Activated naive CD4-positive, alpha-beta T cell treated with anti-CD3 and anti-CD28 coated beads, Interleukin-2, amount 10 ng/mL, durations not matched to agents 7 days and 5 days (primary cell): ENCODE measurements at places on chromosomes 3 and 15.

- no peak overlapping the region for H3K4me3 ChIP-seq
- peak; percentile 17 for DNase-seq
- peaks cover 2% of the 10 kb centered on the region for H3K4me1 ChIP-seq
- no peak overlapping the region for H3K27ac ChIP-seq
Observed at GRCh38 chr3:13142552-13143380, 69.5 kb upstream of the IQSEC1 start.

DNA sequence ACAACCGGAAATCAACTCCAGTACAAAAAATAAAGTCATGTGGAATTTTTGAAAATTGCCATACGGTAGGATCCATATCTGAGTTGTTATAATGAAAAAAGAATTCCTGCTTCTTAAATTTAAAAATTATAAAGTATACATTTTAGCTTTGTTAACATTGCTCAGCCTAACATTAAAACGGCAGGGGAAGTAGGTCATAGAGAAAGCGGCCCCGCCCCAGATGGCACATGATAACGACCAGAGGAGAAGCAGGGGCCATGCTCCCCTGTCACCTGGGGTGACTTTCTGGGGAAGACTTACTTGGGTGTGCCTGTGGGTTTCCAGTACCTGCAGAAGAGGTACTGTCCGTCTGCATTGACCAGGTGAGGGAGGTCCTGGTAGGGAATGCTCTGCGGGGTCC is 921 bp downstream of the MGLL start:
- H3K36me3 ChIP-seq, result no peaks in the 10 kb centered on the region
- no peak overlapping the region for H3K27ac ChIP-seq
- no peak overlapping the region for H3K4me3 ChIP-seq

GRCh38 chr3:112619295-112619694 is 21.6 kb downstream of the CCDC80 start:
- H3K27ac ChIP-seq, result no peak overlapping the region
- no peak overlapping the region for H3K4me3 ChIP-seq
- no peaks in the 10 kb centered on the region for H3K4me1 ChIP-seq

GRCh38 chr3:29335438-29335837 is 54.6 kb downstream of the RBMS3 start:
- H3K36me3 ChIP-seq, result no peaks in the 10 kb centered on the region
- no peaks in the 10 kb centered on the region for H3K27me3 ChIP-seq
- H3K4me1 ChIP-seq, result no peaks in the 10 kb centered on the region
- H3K4me3 ChIP-seq, result no peak overlapping the region
- no peak overlapping the region for H3K27ac ChIP-seq

- H3K36me3 ChIP-seq, result no peaks in the 10 kb centered on the region
- no peaks in the 10 kb centered on the region for H3K27me3 ChIP-seq
- no peak overlapping the region for H3K27ac ChIP-seq
- H3K4me1 ChIP-seq, result no peaks in the 10 kb centered on the region
- no peak overlapping the region for H3K4me3 ChIP-seq
Observed at GRCh38 chr3:99502871-99503270, 135.5 kb upstream of the COL8A1 start.

DNA sequence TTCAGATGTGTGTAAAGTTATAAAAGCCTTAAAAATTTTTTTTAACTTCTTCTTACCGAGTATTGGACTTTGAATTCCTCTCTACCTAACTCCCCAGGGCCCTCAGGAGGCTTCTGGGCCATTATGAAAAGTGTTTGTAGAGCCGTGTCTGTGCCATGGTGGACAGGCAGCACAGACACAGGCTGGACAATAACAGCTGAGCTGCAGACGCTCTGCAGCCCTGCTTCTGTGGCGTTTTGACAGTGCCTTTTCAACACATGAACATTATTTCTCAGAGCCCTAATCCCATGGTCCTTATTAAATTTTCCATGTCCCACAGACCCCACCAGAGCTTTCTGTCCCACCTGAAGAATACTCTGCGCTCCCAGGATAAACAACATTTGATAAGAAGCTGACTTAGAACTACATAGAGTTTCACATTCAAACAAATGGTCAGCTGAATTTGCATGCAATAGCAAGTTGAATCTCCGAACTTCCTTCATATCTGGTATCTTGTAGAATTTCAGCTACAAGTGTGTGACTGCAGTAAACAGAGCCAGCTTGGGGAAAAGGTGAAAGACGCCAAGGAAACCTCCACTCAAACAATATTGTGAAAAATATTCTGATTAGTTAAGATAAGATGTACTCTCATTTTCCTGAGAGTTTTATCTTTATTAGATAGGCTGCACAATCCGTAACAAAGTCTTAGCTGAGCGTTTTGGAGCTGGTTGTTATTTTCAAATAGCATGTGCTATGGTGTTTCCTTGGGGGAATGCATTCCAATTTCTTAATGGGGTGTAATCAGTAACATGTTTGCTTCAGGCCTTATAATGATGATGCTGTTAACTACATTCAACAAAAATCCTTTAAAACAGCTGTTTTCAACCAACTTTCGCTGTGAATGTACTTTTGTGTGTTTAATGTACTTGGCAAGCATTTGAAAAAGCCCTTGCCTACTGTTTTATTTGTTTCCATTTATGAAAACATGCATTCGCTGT is 378.2 kb downstream of the MECOM start:
- no peaks in the 10 kb centered on the region for H3K4me1 ChIP-seq
- H3K36me3 ChIP-seq, result no peaks in the 10 kb centered on the region
- no peak overlapping the region for H3K4me3 ChIP-seq
- H3K27ac ChIP-seq, result no peak overlapping the region

GRCh38 chr3:52355526-52355925 is 39.4 kb downstream of the DNAH1 start:
- peaks cover 7% of the 10 kb centered on the region for H3K36me3 ChIP-seq
- no peak overlapping the region for H3K27ac ChIP-seq
- no peak overlapping the region for H3K4me3 ChIP-seq
- no peaks in the 10 kb centered on the region for H3K27me3 ChIP-seq
- DNase-seq, result no peak
- no peaks in the 10 kb centered on the region for H3K4me1 ChIP-seq

- no peaks in the 10 kb centered on the region for H3K4me1 ChIP-seq
- no peak overlapping the region for H3K27ac ChIP-seq
- no peak for DNase-seq
- no peaks in the 10 kb centered on the region for H3K36me3 ChIP-seq
Observed at GRCh38 chr15:25481208-25481859, 42.5 kb upstream of the UBE3A start.

DNA sequence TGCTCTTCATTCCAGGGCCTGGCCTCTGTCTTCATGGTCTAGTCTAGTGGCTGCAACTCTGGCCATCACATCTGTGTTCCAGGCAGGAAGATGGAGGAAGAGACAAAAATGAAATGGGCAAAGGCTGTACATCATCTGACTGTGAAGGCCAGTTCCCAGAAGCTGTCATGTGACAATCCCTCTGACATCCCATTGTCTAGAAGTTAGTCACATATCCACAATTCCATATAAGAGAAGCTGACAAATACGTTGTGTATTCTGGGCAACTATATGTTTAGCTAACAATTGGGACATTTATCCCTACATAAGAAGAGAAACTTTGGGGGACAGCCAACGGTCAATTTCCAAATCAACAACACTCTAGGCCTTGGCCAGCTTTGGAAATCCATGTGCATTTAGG is 34.5 kb upstream of the C3orf70 start:
- no peaks in the 10 kb centered on the region for H3K4me1 ChIP-seq
- H3K36me3 ChIP-seq, result no peaks in the 10 kb centered on the region
- H3K27ac ChIP-seq, result no peak overlapping the region
- H3K4me3 ChIP-seq, result no peak overlapping the region
- H3K27me3 ChIP-seq, result peaks cover 4% of the 10 kb centered on the region

GRCh38 chr3:147380387-147380951 is 25.9 kb downstream of the ZIC4 start:
- no peaks in the 10 kb centered on the region for H3K4me1 ChIP-seq
- no peak for DNase-seq
- H3K27ac ChIP-seq, result no peak overlapping the region
- peaks cover 72% of the 10 kb centered on the region for H3K27me3 ChIP-seq
- H3K36me3 ChIP-seq, result no peaks in the 10 kb centered on the region

GRCh38 chr3:14791343-14791945 is 27.3 kb upstream of the FGD5 start:
- H3K36me3 ChIP-seq, result no peaks in the 10 kb centered on the region
- DNase-seq, result peak; percentile 85
- H3K4me3 ChIP-seq, result no peak overlapping the region
- H3K27ac ChIP-seq, result no peak overlapping the region

- H3K36me3 ChIP-seq, result peaks cover 36% of the 10 kb centered on the region
- H3K27me3 ChIP-seq, result no peaks in the 10 kb centered on the region
- H3K27ac ChIP-seq, result peak overlapping the region; percentile 97
- H3K4me3 ChIP-seq, result peak overlapping the region; percentile 76
- peaks cover 66% of the 10 kb centered on the region for H3K4me1 ChIP-seq
Observed at GRCh38 chr3:13013994-13014754, 59.1 kb downstream of the IQSEC1 start.

- H3K36me3 ChIP-seq, result no peaks in the 10 kb centered on the region
- no peak overlapping the region for H3K4me3 ChIP-seq
- DNase-seq, result no peak
- no peak overlapping the region for H3K27ac ChIP-seq
- no peaks in the 10 kb centered on the region for H3K4me1 ChIP-seq
Observed at GRCh38 chr15:29278436-29279105, 8.9 kb upstream of the NSMCE3 start.

- peaks cover 48% of the 10 kb centered on the region for H3K4me1 ChIP-seq
- H3K4me3 ChIP-seq, result no peak overlapping the region
- peaks cover 3% of the 10 kb centered on the region for H3K36me3 ChIP-seq
- peak overlapping the region; percentile 97 for H3K27ac ChIP-seq
- no peak for DNase-seq
Observed at GRCh38 chr15:52236013-52236412, 44.8 kb upstream of the GNB5 start.

- no peak for DNase-seq
- peaks cover 26% of the 10 kb centered on the region for H3K27me3 ChIP-seq
- H3K27ac ChIP-seq, result no peak overlapping the region
- H3K36me3 ChIP-seq, result no peaks in the 10 kb centered on the region
- H3K4me3 ChIP-seq, result no peak overlapping the region
- no peaks in the 10 kb centered on the region for H3K4me1 ChIP-seq
Observed at GRCh38 chr3:57048728-57049127, 11.7 kb upstream of the SPATA12 start.

DNA sequence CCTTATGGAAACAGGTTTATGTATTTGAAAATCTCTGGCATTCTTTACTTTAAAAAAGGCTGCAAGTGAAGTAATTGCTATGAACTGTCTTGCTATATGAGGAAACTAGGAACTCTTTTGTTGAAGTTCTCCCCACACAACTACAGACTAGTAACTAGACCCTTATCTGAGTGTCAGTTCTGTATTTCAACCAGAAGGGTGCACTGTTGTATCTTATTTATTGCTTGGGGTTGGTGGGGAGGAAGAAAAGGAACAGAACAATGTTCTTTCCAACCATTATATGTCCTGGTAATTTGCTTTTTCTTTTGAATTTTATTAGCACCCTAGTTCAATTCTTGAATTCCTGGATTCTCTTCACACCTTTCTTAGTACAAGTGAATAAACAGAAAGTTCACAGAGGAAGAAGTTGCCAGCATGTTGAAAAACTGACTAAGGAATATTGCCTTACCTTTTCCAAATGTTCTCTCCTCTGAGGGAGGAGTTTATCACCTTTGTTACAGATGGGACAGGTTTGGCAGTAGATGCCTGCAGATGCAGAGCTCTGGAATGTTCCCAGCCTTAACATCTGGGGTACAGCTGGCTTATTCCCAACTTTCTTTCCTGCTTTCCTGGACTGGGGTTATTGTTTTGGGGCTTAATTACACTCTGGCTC is 162.4 kb upstream of the CFAP20DC start:
- no peak overlapping the region for H3K4me3 ChIP-seq
- peaks cover 16% of the 10 kb centered on the region for H3K27me3 ChIP-seq
- no peak overlapping the region for H3K27ac ChIP-seq
- H3K36me3 ChIP-seq, result no peaks in the 10 kb centered on the region

- H3K36me3 ChIP-seq, result no peaks in the 10 kb centered on the region
- H3K4me1 ChIP-seq, result no peaks in the 10 kb centered on the region
- no peak overlapping the region for H3K27ac ChIP-seq
- DNase-seq, result no peak
- no peaks in the 10 kb centered on the region for H3K27me3 ChIP-seq
Observed at GRCh38 chr3:104635872-104636580, 730.7 kb upstream of the ALCAM start.
